ENCODE measurements at places on chromosomes 6 and 20. TPM values are rescaled to one million over a fixed set of nuclear protein-coding genes. Genes with fewer than 3 reads are reported as not detected.

Gene NOX3
- total RNA-seq, result not detected

Gene HUS1B
- total RNA-seq, result 2.7 TPM

Gene CCDC170
- 8.8 TPM for total RNA-seq

Gene ASIP
- not detected for total RNA-seq

Gene THBD
- total RNA-seq, result 17.8 TPM
